ENCODE measurements at places on chromosomes 7 and 10.

DNA sequence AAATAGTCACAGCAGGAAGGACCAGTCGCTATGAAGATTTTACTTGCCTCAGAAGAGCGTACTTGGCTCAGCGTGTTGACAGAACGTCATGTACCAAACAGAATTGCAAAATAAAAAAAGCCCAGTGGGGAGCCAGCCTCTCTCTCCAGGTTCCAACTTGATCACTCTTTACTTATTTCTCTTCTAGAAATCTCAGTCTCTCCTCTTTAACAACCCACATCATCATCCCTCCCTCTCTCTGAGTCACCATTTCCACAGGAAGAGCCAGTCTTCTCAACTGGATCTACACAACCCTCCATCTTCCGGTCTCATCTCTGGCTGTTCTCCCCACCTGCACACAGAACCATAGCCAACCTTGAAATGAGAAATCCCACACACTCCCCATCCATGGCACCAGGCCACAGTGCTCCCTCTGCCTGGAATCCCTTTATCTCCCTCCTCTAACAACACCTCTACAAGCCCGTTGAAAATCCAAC, 718.3 kb downstream of the GRID1 start:
- no peak for DNase-seq

- DNase-seq, result no peak
Observed at GRCh38 chr10:104472957-104473745, 119.5 kb downstream of the CFAP58 start.

DNA sequence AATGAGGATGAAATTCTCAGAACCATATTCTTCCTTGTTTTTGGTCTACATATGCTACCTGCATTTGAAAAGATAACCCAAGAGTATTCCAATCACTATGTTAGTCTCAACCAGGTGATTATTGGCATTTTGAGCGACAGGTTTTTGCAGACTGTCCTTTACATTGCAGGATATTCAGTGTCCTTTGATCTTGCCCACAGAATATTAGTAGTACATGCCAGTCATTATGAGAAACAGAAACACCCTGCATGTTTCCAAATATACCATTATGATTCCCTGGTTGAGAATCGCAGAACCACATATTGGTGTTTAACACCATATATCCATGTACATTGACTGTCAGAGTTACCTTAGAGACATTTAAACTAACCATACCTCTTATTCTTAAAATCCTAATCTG, 30.6 kb downstream of the TMEM243 start:
- DNase-seq, result no peak

DNA sequence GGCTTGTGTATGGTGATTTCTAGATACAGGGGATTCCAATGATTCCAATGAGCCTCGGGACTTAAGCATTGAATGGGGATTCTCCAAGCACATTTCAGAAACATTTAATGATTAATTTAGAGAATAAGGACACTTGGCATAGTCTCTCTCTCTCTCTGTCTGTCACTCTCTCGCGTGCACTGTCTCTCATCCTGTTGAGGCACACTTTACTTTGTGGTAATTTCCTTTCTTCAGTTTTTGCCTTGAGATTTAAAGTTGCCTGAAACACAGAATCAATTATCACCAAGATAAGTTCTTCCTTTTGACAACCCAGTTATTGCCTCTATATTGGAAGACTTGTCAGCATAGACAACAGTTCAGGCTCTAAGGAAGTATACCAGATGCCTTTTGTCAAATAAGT, 131.6 kb downstream of the ARID5B start:
- DNase-seq, result no peak

DNA sequence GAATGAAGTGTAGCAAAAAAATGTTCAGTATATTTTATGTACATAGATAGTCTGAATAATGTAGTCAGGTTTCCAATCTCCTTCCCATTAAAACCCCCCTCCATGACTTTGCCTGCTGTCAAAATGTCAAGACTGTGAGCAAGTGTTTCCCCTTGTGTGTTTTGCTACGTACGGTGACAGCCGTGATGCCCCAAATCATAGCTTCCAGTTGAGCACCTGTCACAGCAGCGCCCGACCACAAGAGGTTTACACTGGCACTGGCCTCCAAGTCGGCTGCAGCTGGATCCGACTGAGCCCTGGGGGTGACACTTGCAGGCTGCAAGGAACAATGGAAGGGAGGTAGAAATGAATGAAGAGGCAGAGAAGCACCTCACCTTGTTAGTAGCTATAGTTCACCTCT, 62.3 kb downstream of the LAMB4 start:
- DNase-seq, result no peak

DNA sequence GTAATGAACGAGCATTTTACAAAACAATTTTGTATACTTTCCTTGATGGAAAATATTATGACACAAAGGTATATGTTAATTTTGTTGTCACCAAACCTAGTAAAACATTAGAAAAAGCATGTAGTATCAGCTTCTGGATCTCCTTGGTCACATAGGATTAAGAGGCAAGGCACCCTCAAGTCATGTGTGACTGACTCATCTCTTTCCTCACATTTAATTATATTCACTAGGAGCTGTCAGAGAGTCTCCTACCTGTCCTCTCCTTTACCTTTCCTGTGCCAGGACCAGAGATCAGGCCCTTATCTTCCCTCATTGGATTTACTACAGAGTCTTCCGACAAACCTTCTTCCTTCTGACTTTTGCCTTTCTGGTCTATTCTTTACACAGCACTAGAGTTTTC, 111.3 kb upstream of the RPA3 start:
- DNase-seq, result no peak

GRCh38 chr10:95341716-95342130, 50.9 kb upstream of the PDLIM1 start:
- DNase-seq, result no peak

GRCh38 chr10:32939296-32940111, 18.5 kb downstream of the ITGB1 start:
- DNase-seq, result no peak

- DNase-seq, result peak; percentile 32
Observed at GRCh38 chr10:102935939-102936605, 18.0 kb downstream of the CNNM2 start.

DNA sequence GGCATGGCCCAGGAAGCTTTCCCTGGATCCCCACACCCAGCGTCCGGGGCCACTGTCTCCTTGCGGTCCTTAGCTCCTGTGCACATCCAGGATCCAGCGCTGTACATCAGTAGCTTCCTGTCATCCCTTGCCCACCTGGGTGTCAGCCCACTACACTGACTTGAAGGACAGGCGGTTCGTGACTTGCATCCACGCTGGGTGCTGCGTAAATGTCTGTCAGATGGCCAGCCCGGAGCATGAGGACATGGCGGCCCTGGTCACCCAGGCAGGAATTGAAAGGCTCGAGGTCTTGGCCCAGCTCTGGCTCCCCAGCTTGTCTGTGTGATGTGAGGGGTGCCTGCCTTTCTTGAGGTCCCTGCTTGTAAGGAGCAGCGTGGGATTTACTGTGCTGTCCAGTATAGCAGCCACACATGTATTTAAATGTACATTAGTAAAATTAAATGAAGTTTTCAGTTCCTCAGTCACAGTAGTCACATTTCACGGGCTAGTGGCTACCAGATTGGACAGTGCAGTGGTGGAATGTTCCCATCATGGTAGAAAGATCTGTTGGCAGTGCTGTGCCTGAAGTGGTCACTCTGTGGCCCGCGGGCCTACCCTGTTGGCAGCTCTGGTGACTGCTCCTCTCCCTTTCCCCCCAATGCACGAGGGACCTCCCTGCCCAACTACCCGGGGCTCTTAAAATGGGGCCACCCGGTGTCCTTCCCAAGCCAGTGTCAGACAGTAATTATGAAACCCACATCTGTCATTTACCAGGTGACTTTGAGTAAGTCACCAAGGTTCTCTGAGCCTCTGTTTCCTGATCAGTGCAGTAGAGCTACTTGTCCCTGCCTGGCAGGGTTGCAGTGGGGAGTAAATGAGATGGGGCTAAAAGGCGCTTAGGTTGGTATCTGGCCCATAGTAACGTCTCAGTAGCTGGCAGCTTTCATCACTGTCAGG, 97.8 kb upstream of the PPIF start:
- DNase-seq, result no peak

- DNase-seq, result no peak
Observed at GRCh38 chr10:71234970-71235685, 22.8 kb downstream of the UNC5B start.

DNA sequence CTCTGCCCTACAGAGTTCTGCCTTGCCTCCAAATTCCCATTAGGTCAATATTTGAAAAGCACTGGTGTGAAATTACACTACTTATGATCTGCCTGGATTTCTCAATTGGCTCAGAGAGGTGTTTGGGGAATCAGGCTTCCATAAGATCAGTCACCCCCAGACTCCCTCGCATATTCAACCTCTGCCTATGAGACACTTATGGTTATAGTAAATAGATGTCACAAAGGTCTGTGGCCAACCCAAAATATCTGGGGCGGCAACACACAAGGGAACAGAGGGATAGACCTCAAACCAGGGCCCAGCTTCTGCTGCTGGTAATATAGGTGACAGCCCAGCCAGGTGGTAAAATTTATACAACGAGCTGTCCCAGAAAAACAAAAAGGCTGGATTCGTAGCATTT, 376.7 kb upstream of the ZMIZ1 start:
- no peak for DNase-seq
